ENCODE measurements at places on chromosomes 2 and 18. TPM values are rescaled to one million over a fixed set of nuclear protein-coding genes. Genes with fewer than 3 reads are reported as not detected.

Gene NEU2
- total RNA-seq, result not detected

Gene RFX8
- total RNA-seq, result 2.0 TPM

Gene CFAP221
- not detected for total RNA-seq

Gene LIPG
- 78.5 TPM for total RNA-seq

Gene AOX1
- 8.6 TPM for total RNA-seq

Gene CD207
- not detected for total RNA-seq

Gene FAM117B
- total RNA-seq, result 4.4 TPM

All from thoracic aorta endothelial cell (primary cell).